ENCODE measurements at places on chromosomes 16 and 17.

DNA sequence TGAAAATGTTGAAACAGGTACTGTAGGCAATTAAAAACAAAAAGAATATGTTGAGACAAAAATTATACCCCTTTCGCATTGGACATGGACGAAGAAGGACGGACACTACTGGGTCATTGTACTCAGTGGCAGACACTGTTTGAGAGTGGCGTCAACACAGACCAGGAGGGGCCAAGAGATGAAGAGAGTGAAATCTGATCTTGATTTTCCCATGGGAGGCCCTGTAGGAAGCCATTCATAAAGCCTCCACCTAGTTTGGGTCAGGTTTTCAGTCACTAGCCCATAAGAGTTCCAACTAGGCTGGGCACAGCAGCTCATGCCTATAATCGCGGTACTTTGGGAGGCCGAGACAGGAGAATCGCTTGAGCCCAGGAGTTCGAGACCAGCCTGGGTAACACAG lies 23.6 kb upstream of the SMURF2 start:
- no peak for DNase-seq

- no peak for DNase-seq
Measured at GRCh38 chr17:19986941-19987861, 9.6 kb upstream of the AKAP10 start.

DNA sequence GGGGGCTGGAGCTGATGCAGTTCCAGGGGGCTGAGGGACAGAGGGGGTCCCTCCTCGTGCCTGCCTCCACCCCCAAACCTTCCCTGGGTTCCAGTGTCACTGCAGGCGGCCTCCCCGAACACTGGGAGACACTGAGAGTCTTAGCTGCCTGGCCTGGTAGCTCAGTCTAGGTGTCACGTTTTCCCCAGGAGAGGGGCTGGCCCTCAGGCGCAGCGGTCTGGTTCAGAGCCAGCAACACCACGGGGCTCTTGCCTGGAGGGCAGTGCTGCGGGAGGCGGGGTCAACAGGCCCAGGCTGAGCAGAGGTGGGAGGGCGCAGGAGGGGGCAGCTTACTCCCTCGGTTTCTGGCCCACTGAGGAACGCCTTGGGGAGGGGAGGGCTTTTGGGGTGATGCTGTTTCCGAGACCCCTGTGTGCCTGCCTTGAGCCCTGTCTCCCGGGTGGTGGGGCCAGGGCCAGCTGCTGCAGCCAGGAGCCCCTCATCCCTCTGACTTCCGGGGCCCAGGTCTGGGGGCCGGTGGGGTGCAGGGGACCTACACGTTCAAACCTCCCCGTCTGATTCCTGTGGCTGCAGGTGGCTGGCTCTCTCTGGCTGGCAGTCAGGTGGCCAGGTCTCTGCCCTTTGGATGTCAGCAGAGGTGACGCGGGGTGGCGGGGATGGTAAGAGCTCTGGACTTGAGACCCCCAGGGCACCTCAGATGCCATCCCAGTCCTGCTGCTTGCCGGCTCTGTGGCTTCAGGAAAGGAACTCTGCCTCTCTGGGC lies 89.3 kb upstream of the GSE1 start:
- no peak for DNase-seq

DNA sequence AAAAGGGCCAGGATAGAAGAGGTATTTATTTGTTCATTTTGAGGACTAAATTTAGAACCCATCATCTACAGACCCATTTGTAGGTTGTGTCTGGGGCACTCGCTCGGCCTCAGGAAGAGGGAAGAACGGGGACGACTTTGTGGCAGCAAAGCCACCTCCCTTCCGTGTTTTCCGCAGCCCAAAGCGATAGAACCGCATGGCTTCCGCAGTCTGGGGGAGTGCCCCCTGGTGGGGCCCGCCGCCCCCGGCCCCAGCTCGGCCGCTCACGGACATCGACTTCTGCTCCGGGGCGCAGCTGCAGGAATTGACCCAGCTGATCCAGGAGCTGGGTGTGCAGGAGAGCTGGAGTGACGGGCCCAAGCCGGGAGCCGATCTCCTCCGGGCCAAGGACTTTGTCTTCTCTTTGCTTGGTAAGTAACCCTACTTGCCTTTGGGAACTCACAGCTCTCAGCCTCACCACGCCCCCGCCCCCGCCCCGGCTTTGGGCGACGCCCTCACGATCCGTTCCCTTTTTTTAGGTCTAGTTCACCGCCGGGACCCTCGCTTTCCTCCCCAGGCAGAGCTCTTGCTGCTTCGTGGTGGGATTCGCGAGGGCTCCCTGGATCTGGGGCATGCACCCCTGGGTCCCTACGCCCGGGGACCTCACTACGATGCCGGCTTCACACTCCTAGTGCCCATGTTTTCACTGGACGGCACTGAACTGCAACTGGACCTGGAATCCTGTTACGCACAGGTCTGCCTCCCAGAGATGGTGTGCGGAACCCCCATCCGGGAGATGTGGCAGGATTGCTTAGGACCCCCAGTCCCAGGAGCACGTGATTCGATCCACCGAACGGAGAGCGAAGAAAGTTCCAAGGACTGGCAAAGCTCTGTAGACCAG lies 681 bp downstream of the TMEM102 start:
- DNase-seq: peak; percentile 68

DNA sequence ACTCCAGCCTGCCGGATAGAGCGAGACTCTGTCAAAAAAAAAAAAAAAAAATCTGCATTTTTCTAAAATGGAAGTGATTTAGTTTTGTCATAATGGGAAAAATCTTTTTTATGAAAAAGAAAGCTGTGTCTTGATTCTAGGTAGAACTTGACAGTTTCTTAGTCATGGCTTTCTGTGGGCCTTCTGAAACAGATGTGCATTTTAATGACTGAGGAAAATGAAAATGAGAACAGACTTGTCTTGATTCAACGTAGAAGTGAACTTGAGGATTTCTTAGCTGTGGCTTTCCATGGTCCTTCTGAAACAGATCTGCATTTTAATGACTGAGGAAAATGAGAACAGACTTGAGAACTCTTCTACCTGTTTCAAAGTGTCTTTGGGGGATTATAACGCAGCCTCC lies 171.7 kb downstream of the VPS53 start:
- no peak for DNase-seq

- peak; percentile 50 for DNase-seq
Measured at GRCh38 chr17:77451894-77452852, 311.4 kb downstream of the SEC14L1 start.

All from activated CD4-positive, alpha-beta T cell treated with anti-CD3 and anti-CD28 coated beads, Interleukin-2, amount 50 U/mL, for 48 hours (primary cell).